Cerebellum (tissue), 4 donors: ENCODE measurements at places on chromosomes 5 and 9. TPM values are rescaled to one million over a fixed set of nuclear protein-coding genes. Genes with fewer than 3 reads are reported as not detected.

Gene C1QTNF2
- 2.3 TPM for total RNA-seq

Gene OBP2B
- not detected for total RNA-seq

Gene ANKRD20A1
- total RNA-seq = 7.3 TPM

Gene GPR21
- 13.5 TPM for total RNA-seq

Gene PFDN1
- total RNA-seq = 38.8 TPM

Gene PDE6A
- not detected for total RNA-seq

Gene OMD
- total RNA-seq = 3.4 TPM
